Endothelial cell of umbilical vein (primary cell): ENCODE measurements at places on chromosomes 5 and 9. TPM values are rescaled to one million over a fixed set of nuclear protein-coding genes. Genes with fewer than 3 reads are reported as not detected.

HTR4 gene
- total RNA-seq, result not detected in 2 replicates

CARD6 gene
- 21.1 and 23.8 TPM in 2 replicates for total RNA-seq

CNTNAP3B gene
- 80.4 and 82.9 TPM in 2 replicates for total RNA-seq

SOX30 gene
- total RNA-seq, result not detected in 2 replicates

SLC4A9 gene
- not detected in 2 replicates for total RNA-seq

IRX2 gene
- total RNA-seq, result not detected in 2 replicates

CCNJL gene
- 17.4 and 20.0 TPM in 2 replicates for total RNA-seq

PLPP7 gene
- 0.83 and 2.1 TPM in 2 replicates for total RNA-seq

ITK gene
- not detected in 2 replicates for total RNA-seq

CD180 gene
- total RNA-seq, result not detected in 2 replicates

PCDHGB6 gene
- total RNA-seq, result 4.8 and 4.9 TPM in 2 replicates

C5orf34 gene
- total RNA-seq, result 5.0 and 6.5 TPM in 2 replicates

SLC25A2 gene
- total RNA-seq, result 0.39 and 0.46 TPM in 2 replicates

PFN3 gene
- not detected in 2 replicates for total RNA-seq

CDKN2B gene
- total RNA-seq, result 2.1 and 2.3 TPM in 2 replicates

TEX48 gene
- total RNA-seq, result not detected in 2 replicates

NR2F1 gene
- 21.5 and 23.9 TPM in 2 replicates for total RNA-seq

CMYA5 gene
- total RNA-seq, result 0.09 and 0.20 TPM in 2 replicates

SOHLH1 gene
- total RNA-seq, result not detected in 2 replicates

CYSRT1 gene
- total RNA-seq, result 0.44 and 0.92 TPM in 2 replicates

QRFP gene
- not detected in 2 replicates for total RNA-seq

DNM1 gene
- 2.9 and 7.9 TPM in 2 replicates for total RNA-seq

TMEM174 gene
- total RNA-seq, result not detected in 2 replicates

CLINT1 gene
- total RNA-seq, result 76.6 and 79.6 TPM in 2 replicates

CDKN2B-AS1 gene
- total RNA-seq, result 1.9 and 2.4 TPM in 2 replicates

AQP3 gene
- 0.39 and 0.93 TPM in 2 replicates for total RNA-seq

PCDHA13 gene
- not detected in 2 replicates for total RNA-seq

ESM1 gene
- total RNA-seq, result 577 and 781 TPM in 2 replicates

NR5A1 gene
- total RNA-seq, result not detected in 2 replicates

PPP2R2B gene
- not detected in 2 replicates for total RNA-seq

TRPM3 gene
- 0.02 and 0.33 TPM in 2 replicates for total RNA-seq
